Umbilical cord (tissue), 2 donors: ENCODE measurements at places on chromosomes 7 and 10.

DNA sequence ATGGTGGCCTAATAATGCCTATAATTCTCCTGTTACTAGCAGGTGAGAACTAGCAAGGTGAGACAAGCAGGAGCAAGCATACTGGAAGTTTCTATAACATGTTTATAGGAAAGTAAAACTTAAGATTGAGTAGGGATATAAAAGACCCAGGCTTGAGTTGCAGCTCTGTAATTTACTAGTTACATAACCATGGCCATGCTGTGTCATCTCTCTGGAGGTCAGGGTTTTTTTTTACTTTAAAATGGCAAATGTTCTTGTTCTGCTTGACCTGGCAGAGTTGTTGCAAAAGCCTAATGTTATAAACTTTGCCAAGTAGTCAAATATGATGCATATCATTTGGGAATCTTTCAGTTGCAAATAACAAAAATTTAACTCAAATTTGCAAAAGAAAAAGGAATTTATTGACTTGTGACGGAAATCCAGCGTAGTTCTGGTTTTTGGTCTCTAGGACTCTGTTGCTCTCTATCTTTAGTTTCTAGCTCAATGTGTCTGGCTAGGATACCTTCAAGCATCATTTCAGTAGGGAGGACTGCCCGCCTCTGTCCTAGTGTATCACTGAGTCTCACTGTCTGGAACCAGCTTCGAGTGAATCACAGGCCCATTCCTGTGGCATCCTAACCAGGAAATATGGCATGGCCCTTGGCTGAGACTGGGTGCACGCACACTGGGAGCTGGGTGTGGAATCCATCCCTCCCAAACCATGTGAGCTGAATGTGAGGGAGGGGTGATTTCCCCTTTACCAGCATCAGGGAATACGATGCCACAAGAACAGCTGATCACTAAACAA lies 67.9 kb downstream of the ADAM22 start:
- DNase-seq, result no peak

DNA sequence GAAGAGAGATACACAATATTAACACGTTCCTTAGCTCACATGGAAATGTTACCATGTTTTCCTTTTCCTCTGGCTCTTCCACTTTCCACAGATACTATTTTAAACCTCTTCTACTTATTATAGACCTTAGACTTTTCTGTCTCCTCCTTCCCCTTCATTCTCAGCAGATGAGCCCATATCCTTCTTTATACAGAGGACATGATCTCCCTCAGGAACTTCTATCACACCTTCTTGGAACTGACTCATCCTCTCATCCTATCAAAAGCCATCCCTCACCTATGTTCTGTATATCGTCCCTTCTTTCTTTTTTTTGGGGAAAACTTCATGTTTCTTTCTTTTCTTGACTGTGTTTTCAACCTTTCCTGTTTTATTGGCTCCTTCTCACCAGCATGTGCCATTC lies 20.8 kb downstream of the MTPN start:
- no peak for DNase-seq

DNA sequence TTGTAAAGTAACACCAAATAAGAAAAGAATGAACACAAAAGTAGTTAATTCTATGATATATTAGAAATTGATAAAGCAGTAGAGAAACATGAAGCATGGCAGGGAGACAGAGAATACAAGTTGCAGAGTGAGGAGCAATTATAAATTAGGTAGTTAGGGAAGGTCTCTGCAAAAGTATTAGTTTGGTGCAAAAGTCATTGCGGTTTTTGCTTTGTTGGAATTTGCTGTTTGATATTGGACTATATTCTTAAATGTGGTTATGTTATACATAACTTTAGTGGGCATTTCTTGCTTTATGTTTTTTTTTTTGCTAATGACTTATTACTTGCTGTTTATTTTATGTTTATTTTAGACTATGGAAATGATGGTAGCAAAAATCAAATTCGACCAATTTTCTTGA lies 402.2 kb downstream of the SFMBT2 start:
- DNase-seq, result no peak

GRCh38 chr7:147541261-147541660 lies 1049.3 kb upstream of the C7orf33 start:
- no peak for DNase-seq

DNA sequence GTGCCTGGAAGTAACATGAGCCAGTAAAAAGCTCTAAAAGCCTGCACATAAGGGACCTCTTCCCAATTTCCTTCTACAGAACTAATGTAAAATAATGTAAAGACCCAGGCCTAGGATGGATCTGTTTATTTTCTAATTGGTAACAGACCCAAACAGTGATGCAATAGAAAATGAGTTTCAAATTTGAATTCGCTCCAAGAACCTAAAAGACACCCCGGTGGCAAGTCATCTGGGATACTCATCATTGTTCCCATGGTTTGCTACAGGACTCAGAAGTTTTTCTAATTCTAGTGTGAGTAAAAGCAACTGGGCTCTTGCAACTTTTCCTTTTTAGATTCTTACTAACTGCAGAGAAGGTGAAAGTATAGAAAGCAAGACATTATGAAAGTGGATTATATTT lies 271.3 kb upstream of the CACNA2D1 start:
- no peak for DNase-seq

DNA sequence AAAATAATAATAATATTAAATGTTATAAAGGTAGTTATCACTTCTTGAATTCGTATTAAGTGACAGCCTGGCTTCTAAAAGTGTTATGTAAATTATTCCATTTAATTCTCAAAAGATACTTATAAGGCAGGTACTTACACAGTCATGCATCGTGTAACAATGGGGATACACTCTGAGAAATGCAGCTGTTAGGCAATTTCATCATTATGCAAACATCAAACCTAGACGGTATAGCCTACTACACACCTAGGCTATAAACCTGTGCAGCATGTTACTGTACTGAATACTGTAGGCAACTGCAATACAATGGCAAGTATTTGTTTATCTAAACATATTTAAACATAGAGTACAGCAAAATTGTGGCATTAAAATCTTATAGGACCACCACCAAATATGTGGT lies 1.5 kb downstream of the IFIT1 start:
- DNase-seq, result no peak

GRCh38 chr10:73756183-73756582 lies 12.0 kb downstream of the SEC24C start:
- DNase-seq, result no peak

GRCh38 chr7:29471444-29472138 lies 92.0 kb upstream of the PRR15 start:
- no peak for DNase-seq

- no peak for DNase-seq
These were observed 10.4 kb upstream of the FAS start for GRCh38 chr10:88980247-88980646.

- DNase-seq, result no peak
These were observed 28.0 kb downstream of the VIM start for GRCh38 chr10:17256051-17256450.

- peak; percentile 22 for DNase-seq
These were observed 26.2 kb downstream of the ADK start for GRCh38 chr10:74177140-74177677.

GRCh38 chr7:30136117-30136731 lies 1.4 kb downstream of the MTURN start:
- DNase-seq, result no peak

DNA sequence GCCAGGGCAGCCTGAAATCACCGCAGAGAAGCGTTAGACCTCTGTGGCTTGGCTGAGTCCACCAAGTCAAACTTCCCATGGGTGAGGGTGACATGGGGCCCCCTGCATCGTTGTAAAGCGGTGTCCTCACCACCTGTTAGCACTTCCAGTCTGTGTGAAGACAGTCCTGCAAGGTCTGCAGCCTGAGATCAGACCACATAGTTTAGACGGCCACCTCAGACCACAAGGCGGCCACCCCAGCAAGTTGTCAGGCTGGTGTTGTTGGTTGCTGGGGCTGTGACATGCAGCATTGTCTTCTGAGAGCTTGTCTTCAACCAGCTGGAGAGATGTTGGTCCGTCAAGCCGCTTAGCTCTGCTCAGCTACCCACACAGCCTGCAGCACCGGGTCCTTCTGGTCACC lies 44.1 kb upstream of the TARP start:
- DNase-seq, result no peak

DNA sequence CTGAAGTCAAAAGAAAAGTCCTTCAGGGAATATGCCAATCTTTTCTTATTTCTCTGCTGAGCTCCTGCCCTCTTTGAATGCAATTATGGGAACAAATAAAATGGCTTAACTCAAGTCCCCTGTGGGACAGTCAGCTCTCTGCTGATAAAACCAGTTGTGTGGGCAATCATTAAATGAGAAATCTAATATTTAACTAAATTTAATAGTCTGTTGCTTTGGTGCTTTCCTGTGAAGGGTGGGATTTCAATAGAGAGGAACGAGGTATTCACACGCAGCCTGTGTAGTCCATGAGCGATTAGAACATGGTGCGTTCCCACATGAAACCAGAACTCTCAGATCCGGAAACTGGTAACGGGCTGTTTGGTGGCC lies 138.4 kb downstream of the PAXIP1 start:
- no peak for DNase-seq

DNA sequence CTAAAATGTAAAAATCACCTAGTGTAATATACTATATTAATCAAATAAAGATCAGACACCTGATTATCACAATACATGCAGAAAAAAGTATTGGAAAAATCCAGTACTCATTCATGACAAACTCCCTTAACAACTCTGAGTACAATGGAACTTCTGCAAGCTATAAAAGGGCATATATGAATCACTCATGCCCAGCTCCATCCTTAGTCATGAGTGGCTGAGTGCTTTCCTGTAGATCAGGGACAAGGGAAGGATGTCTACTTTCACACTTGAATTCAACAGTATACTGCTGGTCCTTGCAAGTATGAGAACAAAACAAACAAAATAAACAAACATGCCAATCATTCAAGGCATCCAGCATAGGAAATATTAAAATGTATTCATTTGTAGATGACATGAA lies 116.5 kb downstream of the ADARB2 start:
- no peak for DNase-seq

- no peak for DNase-seq
These were observed 39.2 kb downstream of the MEOX2 start for GRCh38 chr7:15647309-15647708.

GRCh38 chr7:22793593-22794462 lies 28.8 kb downstream of the TOMM7 start:
- DNase-seq, result no peak

- no peak for DNase-seq
These were observed 5.7 kb upstream of the OR6V1 start for GRCh38 chr7:143046426-143046851.

DNA sequence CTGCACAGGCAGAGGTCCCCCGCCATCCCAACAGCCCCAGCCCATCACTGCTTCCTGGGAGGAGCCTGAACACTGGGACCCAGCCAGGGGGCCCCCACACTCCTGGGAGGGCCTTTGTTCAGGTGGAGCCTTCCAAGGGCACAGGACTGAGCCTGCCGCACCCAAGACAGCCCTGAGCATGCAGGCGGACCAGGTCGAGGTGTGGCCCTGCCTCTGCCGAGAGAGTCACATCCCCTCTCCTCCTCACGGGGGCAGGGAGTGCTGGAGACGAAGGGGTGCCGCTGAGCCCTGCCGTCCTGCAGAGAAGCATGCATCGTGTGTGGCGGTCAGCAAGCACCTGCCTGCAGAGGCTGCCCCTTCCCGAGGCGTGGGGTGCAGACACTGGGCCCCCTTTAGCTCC lies 7.3 kb upstream of the MAFK start:
- DNase-seq, result no peak

DNA sequence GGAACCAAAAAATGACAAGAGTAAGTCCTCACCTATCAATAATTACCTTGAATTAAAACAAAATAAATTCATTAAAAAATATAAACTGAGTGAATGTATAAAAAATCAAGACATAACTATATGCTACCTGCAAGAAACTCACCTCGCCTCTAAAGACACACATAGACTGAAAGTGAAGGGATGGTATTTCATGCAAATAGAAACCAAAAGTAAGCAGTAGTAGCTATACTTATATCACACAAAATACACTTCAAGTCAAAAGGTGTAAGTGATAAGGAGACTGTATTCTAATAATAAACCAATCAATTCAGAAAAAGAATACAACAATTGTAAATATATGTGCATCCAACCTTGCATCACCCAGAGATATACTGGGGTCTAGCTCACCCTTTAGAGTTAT lies 332.6 kb downstream of the SH2D4B start:
- DNase-seq, result no peak

- DNase-seq, result no peak
These were observed 584.2 kb upstream of the MBL2 start for GRCh38 chr10:53356616-53357349.

GRCh38 chr10:6240254-6240653 lies 37.5 kb downstream of the PFKFB3 start:
- no peak for DNase-seq

DNA sequence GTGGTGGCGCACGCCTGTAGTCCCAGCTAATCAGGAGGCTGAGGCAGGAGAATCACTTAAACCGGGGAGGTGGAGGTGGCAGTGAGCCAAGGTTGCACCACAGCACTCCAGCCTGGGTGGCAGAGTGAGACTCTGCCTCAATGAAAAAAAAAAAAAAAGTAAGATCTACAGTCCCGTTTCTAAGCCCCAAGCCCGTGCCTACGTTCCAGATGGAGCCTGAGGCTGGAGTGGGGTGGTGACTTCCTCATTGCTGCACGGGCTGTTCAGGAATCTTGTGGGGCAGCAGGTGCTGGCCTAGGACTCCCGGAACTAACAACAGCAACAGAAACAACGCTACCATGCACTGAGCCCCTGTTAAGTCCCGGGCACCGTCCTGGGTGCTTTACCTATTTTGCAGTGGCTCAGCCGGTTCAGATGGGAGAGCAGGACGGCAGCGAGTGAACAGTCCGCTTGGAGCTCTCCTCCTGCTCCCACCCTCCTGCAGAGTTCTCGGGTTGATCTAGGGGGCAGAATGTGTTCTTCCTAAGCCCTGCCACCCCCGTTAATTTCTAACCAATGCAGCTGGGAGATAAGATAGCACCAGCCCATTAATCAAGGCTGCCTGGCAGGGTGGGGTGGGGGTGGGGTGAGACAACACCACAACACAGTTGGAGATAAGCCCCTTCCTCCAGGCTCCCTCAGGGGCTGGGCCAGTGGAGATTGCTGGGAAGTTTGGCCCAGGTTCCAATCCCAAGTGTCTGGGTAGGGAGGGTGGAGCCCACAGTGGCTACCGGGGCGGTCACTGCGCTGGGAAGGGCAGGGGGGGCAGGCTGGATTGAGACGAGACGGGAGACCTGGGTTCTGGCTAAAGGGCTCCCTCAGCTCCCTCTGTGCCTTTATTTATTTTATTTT lies 17.0 kb upstream of the SFRP5 start:
- DNase-seq, result peak; percentile 64

- peak; percentile 72 for DNase-seq
These were observed 67.7 kb downstream of the COL13A1 start for GRCh38 chr10:69869291-69869961.

- DNase-seq, result no peak
These were observed 740.5 kb downstream of the REEP3 start for GRCh38 chr10:64261676-64262075.

- DNase-seq, result no peak
These were observed 573.5 kb downstream of the TNS3 start for GRCh38 chr7:47008461-47008860.

DNA sequence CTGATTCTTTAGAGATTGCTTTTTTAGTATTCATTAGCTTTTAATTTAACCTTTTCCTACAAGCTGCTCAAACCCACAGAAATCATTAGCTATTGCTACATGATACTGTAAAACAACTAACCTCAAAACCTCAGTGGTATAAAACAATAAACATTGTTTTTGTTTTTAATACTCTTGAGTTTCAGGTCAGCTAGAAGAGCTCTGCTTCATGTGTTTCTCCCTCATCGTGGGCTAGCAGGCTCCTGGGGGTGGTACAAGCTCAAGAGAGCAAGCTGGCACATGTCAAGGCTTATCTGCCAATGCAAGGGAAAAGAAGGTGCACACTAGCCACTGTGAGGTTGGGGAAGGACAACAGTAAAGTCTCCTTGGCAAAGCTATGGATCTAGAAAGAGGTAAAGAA lies 232.9 kb upstream of the PHF14 start:
- DNase-seq, result no peak
